Osteocyte (in vitro differentiated cells): ENCODE measurements at places on chromosomes 3 and 15. TPM values are rescaled to one million over a fixed set of nuclear protein-coding genes. Genes with fewer than 3 reads are reported as not detected.

PCLAF gene
- 7.9 and 12.1 TPM in 2 replicates for total RNA-seq

TM4SF4 gene
- not detected in 2 replicates for total RNA-seq

ENTPD3 gene
- total RNA-seq, result not detected in 2 replicates

ZBTB20 gene
- total RNA-seq, result 19.1 and 23.3 TPM in 2 replicates

NOX5 gene
- total RNA-seq, result not detected in 2 replicates

THRB gene
- total RNA-seq, result 3.6 and 4.6 TPM in 2 replicates
